ENCODE measurements at places on chromosomes 7 and 10.
A peak's percentile ranks its signal among the peaks of the same experiment; 100 is the strongest.

GRCh38 chr7:33789871-33790630 lies 115.3 kb upstream of the BMPER start:
- no peak for DNase-seq

- no peak for DNase-seq
These were observed 129.9 kb downstream of the CDH23 start for GRCh38 chr10:71526653-71527052.

DNA sequence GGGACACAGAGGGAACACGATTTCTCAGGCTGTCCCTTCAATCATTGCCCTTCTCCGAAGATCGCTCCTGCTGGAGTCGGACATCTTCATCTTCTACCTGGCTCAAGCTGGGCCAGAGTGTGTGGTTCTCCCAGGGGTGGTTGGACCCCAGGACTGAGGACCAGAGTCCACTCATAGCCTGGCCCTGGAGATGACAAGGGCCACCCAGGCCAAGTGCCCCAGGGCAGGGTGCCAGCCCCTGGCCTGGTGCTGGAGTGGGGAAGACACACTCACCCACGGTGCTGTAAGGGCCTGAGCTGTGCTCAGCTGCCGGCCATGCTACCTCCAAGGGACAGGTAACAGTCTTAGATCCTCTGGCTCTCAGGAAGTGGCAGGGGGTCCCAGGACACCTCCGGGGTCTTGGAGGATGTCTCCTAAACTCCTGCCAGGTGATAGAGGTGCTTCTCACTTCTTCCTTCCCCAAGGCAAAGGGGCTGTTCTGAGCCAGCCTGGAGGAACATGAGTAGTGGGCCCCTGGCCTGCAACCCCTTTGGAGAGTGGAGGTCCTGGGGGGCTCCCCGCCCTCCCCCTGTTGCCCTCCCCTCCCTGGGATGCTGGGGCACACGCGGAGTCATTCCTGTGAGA lies 23.3 kb downstream of the TBATA start:
- DNase-seq = no peak

- no peak for DNase-seq
These were observed 397.3 kb downstream of the TYW1 start for GRCh38 chr7:67393903-67394302.

DNA sequence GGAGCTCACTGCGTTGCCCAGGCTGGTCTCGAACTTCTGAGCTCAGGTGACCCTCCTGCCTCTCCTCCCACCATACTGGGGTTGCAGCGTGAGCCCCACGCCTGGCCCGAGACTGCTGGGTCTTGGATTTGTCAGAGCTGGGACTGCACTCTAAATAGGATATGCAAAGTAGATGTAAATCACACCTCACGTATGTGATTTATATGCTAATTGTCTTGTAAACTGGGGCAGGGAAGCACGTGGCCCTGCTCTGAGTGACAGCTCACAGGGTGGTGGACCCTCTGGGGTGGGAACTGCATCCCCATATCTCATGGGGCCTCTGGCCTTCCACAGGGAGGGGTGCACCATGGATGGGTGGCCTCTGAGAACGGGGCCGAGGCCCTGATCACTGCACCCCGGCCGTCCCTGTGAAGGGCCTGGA lies 34.1 kb downstream of the GET4 start:
- DNase-seq = no peak

- DNase-seq = no peak
These were observed 30.3 kb upstream of the LSM8 start for GRCh38 chr7:118153551-118154177.

DNA sequence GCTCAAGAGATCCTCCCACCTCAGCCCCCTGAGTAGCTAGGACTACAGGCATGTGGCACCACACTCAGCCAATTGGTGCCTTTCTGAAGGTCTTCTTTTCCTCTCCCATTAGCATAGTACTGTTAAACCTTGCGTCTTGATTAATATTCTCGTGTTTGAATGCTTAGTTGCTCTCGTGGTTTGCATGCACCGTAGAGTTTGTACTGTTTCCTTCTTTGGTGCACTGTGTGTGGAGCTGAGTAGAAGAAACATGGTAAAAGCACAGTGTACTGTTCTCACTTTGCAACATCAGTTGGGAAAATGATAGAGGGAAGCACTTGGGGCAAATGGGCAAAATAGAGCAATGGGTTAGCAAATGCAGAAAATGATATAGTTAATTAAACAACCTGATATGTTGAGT lies 27.6 kb upstream of the RPA3 start:
- DNase-seq = no peak

GRCh38 chr7:101179117-101179516 lies 976 bp downstream of the NAT16 start:
- no peak for DNase-seq

GRCh38 chr10:74150204-74150989 lies at the start of gene AP3M1:
Gene AP3M1, minus strand, starts transcription at chr10:74150828. Its CDS starts 12,449 bp downstream, at chr10:74138379.
- DNase-seq = peak; percentile 62

- no peak for DNase-seq
These were observed 146.2 kb upstream of the LYZL1 start for GRCh38 chr10:29142516-29143314.

DNA sequence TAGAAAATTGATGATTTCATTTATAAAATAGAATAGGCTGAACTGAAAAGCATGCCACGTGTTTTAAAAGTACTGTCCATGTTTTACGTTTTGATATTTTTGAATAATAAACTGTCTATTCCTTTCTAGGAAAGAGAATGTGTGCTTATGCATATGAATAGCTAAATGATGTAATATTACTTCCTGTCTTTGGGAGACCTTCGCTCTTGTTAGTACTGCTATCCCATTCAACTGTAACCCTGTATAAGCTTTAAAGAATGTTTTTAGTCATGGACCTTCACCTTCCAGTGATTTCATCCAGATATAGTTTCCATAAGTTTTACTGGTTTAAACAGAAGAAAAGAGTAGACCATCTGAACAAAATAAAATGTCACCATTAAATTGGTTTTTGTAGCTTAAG lies 274.4 kb upstream of the SEMA3A start:
- no peak for DNase-seq

GRCh38 chr7:139231513-139232376 lies 708 bp downstream of the UBN2 start:
- no peak for DNase-seq

DNA sequence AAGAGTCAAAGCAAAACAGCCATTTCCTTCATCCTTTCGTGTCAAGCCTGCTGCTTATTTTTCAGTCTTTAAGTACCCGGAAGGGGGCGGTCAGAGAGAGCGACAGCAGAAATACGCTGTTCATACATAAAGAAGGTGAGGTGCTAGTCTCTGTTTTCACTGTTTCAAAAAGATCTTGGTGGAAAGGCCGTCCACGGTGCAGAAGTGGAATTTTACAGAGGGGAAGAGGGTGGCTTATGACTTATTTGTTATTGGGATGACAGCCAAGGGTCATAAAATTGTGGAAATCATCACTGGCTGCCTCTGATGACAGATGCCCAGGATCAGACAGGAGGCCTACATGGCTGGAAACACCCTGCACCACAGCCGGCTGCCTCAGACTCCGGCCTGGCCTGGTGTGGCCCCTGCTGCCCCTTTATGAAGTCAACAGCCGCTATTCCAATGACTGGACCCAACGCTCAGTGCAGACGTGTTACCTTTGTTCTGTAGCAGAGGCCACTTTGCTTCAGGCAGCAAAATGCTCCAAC lies 57.0 kb downstream of the HIPK2 start:
- no peak for DNase-seq

DNA sequence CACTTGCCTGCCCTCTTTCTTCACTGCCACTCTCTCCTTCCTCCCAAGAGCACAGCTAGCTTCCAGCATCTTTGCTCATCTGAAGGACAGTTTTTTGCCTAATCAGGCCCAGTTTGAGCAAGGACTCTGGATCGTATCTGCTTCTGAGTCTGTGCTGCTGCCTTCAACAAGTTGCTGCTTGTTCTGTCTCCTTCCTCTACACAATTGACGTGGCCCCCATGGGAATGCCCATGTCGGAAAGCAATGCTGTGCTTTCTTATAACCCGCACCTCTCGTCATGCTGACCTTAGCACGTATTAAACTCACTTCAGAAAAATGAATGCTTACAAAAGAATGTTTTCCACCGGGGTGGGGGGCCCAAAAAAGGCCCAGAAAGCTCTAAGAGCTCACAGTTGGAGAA lies 324.7 kb upstream of the C7orf33 start:
- DNase-seq = no peak

GRCh38 chr7:6160191-6160623 lies 112.2 kb downstream of the CYTH3 start:
- peak; percentile 85 for DNase-seq

GRCh38 chr7:72048420-72048819 lies 363.7 kb downstream of the CALN1 start:
- DNase-seq = no peak

GRCh38 chr7:77944183-77945182 lies 145.9 kb downstream of the PHTF2 start:
- no peak for DNase-seq

DNA sequence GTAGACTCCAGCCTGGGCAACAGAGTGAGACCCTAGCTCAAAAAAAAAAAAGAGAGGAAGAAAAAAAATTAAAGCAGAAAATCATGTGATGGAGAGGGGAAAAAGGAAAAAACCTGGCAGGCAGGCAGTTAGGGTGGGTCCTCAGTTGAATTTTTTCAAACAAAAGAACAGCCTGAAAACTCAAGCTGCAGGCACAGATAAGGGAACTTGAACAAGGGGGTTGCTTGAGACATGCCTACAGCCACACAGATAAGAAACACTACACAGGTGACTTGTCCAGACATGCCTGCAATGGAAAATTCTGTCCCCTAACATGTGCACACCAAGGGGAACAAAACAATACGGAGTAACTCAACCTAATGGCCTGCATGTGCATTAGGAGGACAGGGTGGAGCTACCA lies 19.2 kb downstream of the VIM start:
- DNase-seq = no peak

GRCh38 chr10:84317174-84317573 lies 11.2 kb upstream of the CCSER2 start:
- DNase-seq = no peak
